ENCODE measurements at places on chromosomes 16 and 17.

- no peak for DNase-seq
Observed at GRCh38 chr16:11152677-11153331, 103.2 kb downstream of the SOCS1 start.

- DNase-seq = peak; percentile 95
Observed at GRCh38 chr17:50094243-50094752, 853 bp upstream of the PDK2 start.

DNA sequence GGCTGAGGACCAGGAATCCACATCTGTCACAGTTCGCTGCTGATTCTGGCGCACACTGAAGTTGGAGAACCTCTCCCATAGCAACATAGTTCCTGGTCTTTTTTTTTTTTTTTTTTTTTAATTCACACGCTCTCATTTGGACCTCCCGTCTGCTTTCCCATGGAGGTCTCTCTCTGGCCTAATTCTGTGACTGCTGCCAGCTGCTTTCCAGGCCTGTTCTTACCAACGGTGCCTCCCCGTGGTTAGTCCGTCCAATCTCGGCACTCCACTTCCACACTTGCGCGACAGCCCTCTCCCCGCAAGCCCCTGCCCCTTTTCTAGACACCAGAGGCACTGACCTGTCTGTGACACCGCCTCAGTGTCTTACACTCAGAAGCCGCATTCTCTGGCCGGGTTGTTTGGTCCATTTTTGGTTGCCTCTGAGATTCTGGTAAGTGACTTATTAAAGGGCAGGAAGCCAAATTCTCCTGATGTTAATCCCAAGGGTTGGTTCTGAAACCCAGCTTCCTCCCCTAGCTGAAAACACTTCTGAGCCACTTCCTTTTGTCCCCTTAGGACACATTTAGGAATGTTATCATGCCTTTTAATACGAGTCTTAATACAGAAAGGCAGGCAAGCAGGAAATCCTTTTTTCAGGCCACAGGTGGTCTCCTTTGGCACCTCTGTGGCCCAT is 1.1 kb upstream of the AKTIP start:
- DNase-seq = peak; percentile 27

DNA sequence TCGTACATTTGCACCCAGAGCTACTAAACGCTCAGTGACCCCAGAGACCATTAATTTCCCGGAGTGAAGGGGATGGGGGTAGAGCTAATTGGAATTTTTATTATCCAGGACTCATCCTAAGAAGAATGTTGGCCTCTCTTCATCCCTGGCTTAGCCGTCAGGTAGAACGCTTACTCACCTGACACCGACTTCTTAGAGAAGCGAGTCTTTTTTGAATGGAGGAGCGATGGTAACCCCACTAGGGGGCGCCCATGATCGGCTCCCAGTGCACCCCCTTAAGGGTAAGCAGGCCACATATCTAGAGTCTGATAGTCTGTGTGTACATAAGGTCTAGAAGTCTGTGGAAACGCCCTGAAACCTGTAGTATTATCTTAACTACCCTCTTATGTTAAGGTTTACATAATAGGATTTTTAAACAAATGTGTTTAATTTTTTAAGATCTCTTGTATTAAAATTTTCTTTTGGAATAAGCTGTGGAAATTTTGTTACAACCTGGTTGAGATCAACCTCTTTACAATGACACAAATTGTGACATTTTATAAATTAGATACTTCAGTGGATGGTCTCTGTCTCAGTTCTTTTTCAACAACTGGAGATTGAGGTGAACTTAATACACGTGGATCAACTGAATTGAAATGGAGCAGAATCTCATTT is 229.8 kb downstream of the CPPED1 start:
- peak; percentile 55 for DNase-seq

Data from cardiac muscle cell (in vitro differentiated cells and primary cell).